ENCODE measurements at places on chromosomes 12 and 14.
A peak's percentile ranks its signal among the peaks of the same experiment; 100 is the strongest.

GRCh38 chr14:74599321-74599761, 12.7 kb downstream of the LTBP2 start:
- DNase-seq, result no peak

DNA sequence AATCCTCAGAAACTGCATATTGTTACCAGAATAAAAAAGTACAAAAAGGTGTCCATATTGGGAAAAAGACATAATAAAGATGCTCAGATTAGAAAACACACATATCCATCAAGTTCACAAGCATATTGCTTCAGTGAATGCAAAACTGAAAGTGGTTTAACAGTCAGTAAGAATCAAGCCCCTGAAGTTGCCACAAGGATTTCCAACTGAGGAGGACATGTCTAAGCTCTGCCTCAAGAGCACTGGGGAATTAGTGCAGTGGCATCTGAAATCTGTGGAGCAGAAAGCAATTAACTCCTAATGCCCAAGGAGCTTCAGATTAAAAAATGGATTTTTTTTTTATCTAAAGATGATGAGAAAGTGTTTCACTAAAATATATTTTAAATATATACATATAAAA, 113.2 kb downstream of the DENND5B start:
- no peak for DNase-seq

GRCh38 chr12:54967461-54967860, 17.1 kb downstream of the TESPA1 start:
- DNase-seq, result peak; percentile 21

- DNase-seq, result no peak
Measured at GRCh38 chr12:14946162-14946561, 7.8 kb upstream of the ERP27 start.

DNA sequence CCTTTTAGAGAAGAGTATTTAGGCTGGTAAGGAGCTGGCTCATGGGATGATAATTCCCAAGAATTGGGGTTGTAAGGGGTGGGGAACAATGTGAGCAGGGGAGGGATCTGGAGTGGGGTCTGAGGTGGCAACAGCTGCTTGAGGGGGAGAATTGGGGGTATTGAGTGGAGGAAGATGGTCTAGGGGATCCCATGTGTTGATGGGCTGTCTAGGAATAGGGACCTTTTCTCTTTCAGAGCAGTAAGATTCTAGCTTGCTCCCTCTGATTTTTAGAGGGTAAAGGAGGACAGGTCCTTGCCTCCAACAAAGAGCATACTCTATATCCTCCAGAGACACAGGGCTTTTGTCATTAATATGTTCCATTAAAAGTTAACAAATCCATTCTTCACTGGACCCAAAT, 22.4 kb downstream of the CLEC2A start:
- no peak for DNase-seq

DNA sequence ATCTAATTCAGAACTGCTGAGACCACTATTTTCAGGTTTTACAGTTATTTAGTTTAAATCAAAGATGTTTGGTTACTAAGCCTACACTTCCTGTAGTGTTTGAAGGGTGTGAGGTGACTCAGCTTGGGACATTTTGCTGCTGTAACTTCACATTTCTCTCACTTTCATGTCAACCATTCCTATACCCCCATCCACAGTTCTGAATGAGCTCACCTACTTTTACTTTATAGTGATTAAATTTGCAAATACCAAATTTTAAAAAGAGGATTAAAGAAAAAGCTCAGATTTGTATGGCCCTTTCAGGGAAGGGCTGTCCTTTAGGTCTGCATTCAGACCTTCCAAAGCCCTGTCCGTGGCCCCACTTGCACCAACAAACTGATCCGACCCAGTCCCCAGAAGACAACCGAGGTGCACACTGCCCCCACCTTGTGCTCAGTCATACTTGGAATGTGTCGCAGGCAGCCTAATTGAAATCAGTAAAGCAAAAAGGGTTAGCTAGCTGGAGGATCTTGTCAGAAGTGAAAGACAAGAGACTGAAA, 174.4 kb downstream of the MON2 start:
- peak; percentile 14 for DNase-seq

Measured in RPMI8226 (cell line).